NCI-H345 (cell line): ENCODE measurements at places on chromosomes 4 and X.

DNA sequence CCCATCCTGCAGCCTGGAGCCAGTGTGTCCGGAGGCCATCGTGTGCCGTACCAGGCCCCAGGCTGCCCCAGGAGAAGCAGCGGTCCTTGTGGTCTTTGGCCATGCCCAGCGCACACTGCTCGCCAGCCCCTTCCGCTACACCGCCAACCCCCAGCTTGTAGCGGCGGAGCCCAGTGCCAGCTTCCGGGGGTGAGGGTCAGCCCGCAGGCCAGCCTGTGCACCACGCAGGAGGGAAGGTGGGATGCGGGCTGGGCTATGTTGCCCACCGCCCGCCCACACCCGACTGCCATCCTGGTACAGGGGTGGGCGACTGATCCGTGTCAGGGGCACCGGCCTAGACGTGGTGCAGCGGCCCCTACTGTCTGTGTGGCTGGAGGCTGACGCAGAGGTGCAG is 7.6 kb upstream of the SRPK3 start:
- DNase-seq = no peak

DNA sequence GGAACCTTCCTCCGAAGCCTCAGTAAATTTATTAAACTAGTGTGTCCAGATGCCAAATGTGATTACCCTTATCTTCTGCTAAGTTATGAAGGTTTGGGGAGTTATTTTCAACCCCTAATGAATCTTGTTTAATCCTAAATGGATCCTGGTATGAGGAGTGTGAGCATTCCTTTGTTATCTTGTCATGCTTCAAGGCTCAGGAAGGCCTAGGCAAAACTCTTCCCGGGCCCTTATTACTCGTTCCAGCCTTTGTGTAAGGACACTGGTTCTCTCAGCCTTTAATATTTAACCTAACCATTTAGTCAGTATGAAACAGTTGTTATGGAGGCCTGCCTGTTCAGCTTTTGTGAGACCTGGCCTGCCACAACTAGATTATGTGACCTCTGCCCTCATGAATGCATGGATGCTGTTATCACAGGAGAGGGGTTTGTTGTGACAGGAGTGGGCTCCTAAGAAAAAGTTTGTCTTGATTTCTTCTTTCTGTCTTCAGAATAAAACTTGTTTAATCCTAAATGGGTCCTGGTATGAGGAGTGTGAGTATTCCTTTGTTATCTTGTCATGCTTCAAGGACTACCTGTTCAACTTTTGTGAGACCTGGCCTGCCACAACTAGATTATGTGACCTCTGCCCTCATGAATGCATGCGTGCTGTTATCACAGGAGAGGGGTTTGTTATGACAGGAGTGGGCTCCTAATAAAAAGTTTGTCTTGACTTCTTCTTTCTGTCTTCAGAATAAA is 181.7 kb downstream of the SLC39A8 start:
- no peak for DNase-seq

DNA sequence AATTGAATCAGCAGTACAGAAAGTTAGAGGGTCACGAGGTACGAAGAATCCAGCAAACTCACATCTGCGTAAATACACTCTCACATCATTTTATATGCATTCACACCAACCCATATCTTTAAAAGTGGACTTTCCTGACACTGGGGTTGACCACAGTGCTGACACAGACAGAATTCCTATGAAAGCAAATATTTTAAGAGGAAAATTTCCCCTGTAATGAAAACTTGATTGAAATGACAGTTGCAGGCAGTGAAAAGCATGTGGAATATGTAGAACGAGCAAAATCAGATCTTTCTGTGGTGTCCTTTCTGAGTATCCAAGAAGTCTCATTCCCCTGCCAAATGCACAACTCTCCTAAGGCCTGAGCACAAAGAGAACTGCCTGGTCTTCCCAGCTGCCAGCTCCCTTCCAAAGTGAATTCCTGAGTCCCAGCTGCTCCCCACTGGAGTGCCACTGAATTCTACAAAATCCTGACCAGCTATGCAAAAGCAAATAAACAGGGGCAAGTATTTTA is 50.5 kb upstream of the FAM9C start:
- DNase-seq = no peak

- no peak for DNase-seq
These were observed 221.5 kb upstream of the SFRP2 start for GRCh38 chr4:154010371-154010770.

DNA sequence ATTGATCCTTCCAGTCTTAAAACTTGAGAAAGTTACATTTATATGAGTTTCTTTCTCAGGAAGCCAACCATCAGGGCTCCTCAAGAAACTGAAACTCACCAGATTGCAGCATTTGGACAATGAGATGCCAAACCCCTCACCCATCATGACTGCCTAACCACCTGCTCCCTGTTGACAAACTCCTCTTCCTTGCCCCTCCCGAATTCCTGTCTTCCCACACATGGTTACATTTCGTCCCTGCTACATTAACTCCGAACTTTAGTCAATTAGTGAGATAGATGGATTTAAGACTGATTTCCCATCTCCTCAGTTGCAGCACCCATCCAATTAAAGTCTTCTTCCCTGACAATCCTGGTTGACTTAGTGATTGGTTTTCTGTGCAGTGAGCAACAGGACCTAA is 118.7 kb downstream of the ZNF330 start:
- DNase-seq = no peak

- no peak for DNase-seq
These were observed 71.3 kb upstream of the PGRMC2 start for GRCh38 chr4:128358913-128359279.

GRCh38 chr4:16443504-16444088 is 217.3 kb upstream of the TAPT1 start:
- DNase-seq = no peak

DNA sequence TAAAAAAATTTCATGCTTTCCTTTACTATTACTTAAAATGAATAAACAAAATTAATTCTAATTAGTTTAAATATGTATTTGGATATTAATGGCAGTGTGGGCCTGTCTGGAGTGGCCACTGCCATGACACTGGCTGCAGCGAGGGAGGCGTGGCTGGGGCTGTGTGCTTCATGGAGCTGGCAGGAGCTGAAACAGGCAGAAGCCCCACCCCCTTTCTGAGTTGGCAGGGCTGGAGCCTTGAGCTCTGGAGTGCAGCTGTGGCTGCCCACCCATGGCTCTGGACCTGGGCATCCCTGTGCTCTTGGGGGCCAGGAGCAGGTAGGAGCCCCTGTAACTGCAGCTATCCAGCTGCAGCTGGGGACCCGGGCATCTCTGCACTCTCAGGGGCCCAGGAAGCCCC is 8.2 kb upstream of the HSD17B11 start:
- DNase-seq = no peak

GRCh38 chr4:153522802-153523094 is 56.6 kb downstream of the TMEM131L start:
- no peak for DNase-seq

GRCh38 chrX:25206778-25207177 is 191.0 kb upstream of the ARX start:
- no peak for DNase-seq
